ENCODE measurements at places on chromosomes 4 and X.

DNA sequence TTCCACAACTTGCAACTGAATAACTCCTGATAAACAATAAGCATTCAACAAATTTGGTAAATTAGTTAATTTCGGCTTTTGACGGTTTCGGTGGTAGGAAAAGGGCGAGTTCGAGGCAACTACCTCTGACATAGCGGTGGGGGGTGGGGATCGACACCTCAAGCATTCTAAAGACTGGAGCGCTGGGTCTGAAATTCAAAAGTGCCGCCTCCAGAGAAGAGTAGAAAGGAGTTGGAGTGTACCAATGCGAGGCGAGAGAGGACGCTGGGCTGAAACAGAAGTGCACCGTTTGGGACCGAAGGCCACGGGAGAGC lies 725 bp downstream of the SMC1A start:
- no peak for DNase-seq

DNA sequence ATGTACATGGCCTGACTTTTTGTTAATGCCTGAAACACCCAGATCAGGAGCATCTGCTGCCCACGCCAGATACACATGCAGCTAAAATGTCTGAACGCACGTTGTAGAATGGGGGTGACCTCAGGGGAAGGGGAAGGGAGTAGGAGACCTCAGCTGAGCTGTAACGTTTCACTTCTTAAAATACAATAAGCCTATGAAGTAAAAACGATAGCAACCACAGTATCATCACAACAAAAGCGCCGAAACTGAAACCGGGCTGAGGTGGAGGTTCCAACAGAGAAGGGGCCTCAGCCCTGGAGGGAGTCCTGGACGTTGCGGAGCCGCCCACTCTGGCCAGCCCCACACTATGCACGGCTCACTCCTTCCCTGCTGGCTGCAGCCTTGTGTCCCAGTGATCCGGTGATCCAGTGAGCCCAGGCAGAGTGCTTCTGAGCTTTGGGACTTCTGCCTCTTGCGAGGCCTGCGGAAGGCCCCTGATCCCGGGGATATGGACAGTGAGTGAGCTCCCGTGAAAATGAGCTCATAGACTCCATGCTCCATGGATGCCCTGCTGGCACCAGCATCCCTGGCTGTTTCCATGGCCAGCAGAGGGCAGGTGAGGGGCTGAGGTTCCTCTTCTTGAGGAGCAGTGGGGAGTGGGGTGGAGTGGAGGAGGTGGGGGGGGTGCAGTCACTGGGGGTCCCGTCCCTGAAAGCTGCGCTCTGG lies 52.0 kb downstream of the HMX1 start:
- no peak for DNase-seq

- DNase-seq, result no peak
Measured at GRCh38 chr4:189313064-189313463, 627.6 kb upstream of the FRG1 start.

DNA sequence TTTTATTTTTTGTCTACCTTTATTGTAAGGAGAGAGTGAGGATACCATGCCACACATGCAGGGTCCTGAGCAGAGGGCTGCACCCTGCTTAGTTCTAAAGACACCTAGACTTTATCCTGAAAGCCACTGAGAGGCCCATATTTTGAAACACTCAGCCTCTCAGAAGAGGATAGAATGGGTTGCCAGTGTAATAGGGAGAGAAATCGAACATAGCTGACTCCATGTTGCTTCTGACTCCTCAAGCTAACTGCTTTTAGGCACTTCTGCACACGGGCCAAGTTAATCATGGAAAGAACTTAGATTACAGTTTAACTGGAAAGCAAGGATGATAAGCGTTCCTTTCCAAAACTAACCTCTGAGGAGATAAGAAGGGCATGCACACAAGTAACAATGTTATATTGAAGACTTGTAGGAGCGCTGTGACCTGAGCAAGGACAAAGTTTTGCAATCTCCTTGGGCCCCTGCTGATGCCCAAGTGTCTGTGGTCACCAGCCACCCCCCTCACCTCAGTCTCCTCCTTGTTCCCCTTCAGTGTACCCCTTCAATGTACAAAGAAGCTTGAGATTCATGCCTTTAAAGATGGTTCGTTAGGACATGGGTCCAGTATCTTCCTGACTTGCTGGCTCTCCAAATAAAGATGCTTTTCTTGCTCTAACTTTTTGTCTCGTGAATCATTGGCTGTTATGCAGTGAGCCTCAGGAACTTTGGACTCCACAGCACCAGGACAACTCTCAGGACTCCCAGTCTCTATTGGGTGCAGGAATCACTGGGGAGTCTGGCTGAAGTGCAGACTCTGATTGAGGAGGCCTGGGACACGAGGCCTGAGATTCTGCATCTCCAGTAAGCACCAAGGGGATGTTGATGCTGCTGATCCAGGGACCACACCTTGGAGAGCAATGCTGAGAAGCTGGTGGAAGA lies 25.4 kb upstream of the CD99 start:
- no peak for DNase-seq

DNA sequence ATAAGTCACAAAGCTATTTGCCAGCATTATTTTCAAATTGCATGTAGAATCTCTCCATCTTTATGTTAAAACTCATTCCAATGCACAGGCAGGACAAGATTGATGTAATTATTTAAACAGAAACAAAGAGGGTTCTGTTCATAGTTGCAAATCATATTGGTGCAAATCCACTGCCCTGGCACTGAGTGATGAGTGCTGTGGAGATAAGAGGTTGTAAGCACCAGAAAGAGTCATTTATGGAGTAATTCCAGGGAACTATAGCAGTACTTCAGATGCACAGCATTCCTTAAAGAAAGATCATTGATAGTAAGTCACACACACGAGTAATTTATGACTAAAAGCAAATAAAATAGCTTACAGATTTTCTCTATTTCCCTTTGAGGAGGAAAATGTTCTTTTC lies 337.7 kb upstream of the CTSO start:
- DNase-seq, result no peak

- peak; percentile 38 for DNase-seq
Measured at GRCh38 chrX:14039344-14039743, 9.7 kb upstream of the GEMIN8 start.

DNA sequence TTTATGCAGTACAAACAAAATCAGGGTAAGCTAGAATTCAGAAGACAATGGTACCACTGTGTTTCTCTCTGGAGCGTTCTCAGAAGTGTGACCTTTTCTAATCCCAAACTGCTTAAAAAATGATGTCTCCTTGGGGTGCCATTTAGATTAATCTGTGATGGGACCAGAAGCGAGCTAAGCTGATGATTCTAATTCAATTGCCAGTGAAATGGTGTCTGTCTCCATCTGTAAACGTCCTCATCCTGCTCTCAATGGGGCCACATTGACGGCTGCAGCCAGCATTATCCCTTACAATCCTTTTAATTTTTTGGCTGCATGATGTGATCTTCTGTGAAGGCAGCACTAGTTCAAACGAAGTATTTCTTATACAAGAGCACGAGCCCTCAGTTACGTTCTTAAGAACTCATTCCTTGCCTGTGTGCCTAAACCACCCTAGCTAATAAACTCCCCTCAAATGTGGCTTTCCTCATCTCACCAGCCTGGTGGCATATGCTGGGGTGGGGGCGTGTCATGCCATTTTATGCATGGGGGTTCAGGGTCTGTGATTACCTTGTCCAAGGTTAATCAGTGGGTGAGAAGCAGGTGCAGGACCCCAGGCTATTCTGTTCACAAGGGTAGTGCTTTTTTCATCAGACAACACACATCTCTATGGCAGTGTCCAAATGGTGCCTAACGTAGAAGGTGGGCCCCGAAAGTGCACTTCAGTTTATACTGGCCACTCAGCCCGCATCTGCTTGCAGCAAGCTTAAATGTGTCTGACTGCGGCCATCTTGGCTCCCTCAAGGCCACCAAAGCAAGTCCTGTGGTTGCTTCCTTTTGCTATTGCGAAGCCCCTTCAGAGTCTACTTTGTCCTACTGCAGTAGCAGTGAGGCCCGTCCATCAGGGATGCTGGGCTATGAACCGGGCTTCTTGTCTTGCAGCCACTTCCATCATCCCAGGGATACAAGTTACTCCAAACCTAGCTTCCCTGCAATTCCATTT lies 45.7 kb upstream of the SLC2A9 start:
- DNase-seq, result no peak

GRCh38 chr4:122992057-122992456 lies 69.7 kb upstream of the NUDT6 start:
- no peak for DNase-seq

DNA sequence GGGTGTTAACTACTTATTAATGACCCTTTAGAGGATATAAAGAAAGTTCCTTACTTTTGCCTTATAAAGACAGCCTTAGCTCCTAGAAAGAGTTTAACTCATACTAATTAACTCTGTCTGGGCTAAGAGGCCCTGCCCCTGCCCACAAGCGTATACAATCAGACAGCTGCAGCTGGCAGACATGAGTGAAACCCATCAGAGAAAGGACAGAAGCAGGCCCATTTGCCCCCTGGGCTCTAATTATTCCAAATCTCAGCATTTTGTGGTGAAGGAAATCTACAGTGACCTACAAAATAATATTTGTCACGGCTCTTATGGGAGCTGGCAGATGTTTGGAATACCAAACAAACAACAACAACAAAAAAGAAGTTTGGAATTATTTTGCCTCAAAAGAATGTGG lies 71.8 kb downstream of the CHRDL1 start:
- DNase-seq, result no peak

GRCh38 chr4:168453146-168453545 lies 27.1 kb downstream of the DDX60L start:
- DNase-seq, result no peak

- DNase-seq, result no peak
Measured at GRCh38 chr4:71232056-71232430, 106.8 kb upstream of the SLC4A4 start.

- no peak for DNase-seq
Measured at GRCh38 chr4:117334451-117335188, 249.2 kb upstream of the TRAM1L1 start.

- DNase-seq, result no peak
Measured at GRCh38 chrX:122868631-122869030, 315.4 kb upstream of the GRIA3 start.

DNA sequence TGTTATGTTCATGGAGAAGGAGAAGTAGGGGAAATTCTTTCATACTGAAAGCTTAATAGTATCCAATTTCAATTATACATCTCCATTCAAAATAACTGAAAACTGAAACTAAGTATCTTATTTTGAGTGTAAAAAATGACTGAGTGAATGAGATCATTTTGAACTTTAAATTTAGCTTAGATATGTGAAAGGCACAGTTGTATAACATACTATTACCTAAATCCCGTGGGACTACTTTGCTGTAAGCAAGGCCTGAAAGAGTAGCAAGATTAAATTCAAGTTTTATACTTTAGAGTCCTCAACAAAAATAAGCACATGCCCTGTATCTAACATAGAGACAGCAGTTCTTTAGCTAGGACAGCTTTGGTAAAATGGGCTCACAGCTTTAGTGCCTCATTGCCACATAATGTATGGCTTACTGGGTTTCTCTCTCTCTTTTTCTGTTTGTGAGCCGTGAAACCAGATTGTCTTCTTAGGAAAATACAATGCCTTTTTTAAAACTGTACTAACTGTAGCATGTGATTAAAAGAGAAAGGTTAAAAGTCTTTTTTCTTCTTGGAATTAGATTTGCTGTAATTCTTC lies 43.2 kb downstream of the GSTCD start:
- no peak for DNase-seq

DNA sequence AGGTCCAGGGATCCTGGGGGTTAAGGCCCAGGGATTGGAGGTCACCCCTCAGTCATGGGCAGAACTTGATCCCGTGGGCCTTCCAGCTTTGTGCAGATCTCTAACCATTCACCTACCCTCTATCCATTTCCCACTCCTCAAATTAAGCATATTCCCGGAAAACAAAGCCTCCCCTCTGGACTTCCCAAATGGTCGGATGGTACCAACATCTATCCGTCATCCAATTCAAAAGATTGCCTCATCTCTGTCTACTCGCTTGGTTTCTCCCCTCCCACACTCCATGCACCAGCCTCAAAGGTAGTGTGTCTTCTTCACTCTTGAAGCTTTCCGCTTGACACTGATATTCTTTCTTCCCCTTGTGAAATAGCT lies 473 bp upstream of the BCLAF3 start:
- no peak for DNase-seq
